ENCODE measurements at places on chromosomes 2 and 18.

DNA sequence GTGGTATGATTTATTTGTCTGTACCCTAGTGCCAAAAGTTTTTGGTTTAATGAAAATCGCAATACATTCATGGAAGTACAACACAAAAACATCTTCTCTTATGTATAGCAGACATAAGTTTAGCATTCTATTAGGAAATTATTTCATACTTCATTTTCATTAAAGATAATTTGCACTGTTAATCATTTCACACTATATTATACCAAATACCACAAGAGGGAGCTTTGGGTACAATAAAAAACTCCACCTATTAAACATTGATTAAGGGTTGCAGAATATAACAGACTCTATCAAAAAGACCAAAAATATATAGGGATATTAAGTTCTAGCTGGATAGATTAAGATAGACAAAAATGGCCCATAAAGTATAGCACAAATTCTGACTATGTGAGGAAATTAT lies 79.0 kb downstream of the SLC66A3 start:
- no peak for DNase-seq

DNA sequence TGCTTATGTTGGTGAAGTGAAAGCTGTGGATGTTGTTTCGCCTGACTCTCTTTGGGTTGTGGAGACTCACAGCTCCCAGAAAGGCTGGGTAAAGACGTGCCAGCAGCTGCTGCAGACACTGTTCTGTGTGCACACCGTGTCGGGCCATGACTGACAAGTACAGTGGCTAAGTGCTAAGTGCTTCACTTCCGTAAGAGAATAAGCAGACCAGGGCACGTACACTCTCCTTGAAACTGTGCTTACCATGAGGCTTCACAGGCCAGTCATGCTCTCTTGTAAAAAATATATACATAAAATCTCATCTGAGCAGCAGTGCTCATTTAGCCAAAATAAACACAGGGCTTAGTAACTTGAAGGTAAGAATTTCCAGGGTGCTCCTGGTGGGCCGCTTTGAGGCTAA lies 86.0 kb downstream of the NRP2 start:
- no peak for DNase-seq

DNA sequence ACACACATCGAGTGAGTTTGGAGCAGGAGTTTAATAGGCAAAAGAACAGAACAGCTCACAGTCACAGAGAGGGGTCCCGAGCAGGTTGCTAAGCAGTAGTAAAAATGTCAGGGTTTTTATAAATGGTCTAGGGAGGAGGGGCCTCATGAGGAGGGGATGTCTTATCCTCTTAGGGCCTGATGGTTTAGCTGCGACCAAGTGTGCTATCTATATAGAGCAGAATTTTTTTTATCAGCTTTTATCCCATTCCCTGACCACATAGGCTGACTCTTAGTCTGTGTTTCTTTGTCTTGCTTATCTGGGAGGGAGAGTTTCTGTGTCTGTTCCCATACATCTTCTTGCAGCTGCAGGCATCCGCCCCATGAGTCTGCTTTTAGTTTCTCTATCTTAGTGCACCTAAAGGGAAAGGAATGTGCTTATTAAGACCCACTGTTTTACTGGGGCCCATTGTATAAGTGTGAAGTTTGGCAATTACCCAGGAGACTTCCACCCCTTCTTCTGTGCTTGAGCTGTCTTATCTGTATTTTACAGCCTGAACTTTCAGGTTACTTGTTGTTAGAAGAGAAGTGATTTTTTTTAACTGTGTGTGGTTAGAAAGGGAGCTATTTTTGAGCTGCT lies 30.4 kb upstream of the GMCL1 start:
- DNase-seq, result no peak

DNA sequence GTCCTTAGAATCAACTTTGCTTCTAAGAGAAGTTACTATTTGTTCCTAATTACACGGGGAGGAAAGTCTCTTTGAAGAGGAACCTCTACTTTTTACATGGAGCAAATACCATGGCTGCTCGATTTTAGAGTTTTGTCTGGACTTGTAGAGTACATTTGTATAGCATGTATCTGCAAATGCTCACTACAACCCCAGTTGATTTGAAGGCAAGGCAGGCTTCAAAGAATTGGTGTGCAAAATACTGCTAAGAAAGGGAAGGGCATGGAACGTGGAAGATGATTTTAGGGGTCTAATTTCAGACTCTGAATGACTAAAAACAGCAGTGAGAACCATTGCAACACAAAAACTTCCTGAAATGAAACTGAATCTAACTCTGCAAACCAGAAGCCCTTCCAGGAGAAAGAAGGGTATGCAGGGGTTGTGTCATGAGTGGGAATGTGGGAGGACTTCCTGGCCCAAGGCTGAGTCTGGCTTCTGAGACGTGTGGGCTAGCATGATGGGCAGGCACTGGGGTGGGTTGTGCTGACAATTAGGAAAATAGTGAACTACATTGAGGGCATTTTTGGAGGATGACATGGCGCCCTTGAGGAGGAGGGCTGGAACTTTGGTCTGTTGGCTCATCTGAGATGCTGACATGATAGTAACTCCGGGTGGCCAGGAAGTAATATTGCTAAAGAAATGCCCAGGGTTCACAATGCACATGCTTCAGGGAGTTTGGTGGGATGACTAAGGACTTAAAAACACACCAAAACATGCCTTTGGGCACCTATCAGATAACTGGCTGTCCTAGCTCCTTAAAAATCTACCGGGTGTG lies 18.9 kb upstream of the IL1R2 start:
- DNase-seq, result no peak

DNA sequence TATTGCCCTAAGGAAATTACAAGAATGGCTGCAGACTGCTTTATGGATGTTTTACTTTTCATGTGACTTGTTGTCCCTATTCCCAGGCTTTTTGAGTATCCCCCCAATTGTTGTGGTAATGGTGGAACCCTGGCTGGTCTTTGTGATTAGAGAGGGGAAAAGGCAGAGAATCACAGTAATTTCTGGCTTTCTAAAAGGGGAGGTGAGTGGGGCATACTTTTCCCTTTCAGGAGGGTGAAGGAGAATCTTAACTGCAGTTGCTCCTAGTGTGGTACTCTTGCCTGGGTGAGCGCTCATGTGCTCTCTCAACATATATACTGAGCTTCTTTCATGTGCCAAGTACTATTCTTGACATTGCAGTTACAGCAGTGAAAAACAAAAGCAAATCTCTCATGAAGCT lies 69.3 kb downstream of the ASXL3 start:
- no peak for DNase-seq

DNA sequence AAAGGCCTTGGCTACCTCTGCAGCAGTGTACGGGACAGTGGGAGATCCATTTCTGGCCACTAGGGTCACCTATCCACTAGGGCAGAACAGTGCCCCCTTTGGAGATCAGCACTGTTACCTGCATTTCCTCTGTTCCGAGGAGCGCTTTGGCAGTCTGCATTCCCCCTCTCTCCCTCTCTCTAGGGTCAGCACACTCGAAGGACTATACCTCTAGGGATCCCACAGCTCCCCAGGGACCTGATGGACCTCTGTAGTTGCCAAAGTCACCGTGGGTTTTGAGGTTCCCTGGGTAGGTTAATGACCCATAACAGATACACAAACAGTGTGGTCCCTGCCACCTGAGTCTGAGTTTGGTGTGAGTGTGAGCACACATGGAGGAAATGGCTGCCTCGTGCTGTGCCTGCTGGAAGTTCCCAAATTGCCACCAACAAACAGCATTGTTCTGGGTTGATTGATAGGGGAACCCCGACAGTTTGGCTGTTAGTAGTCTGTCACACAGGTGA lies 99.8 kb upstream of the VWC2L start:
- no peak for DNase-seq

GRCh38 chr2:144670738-144671137 lies 150.8 kb upstream of the ZEB2 start:
- DNase-seq, result no peak

All from ascending aorta (tissue), 2 donors.